Ovary (tissue), 10 donors: ENCODE measurements at places on chromosomes 3 and 15.

DNA sequence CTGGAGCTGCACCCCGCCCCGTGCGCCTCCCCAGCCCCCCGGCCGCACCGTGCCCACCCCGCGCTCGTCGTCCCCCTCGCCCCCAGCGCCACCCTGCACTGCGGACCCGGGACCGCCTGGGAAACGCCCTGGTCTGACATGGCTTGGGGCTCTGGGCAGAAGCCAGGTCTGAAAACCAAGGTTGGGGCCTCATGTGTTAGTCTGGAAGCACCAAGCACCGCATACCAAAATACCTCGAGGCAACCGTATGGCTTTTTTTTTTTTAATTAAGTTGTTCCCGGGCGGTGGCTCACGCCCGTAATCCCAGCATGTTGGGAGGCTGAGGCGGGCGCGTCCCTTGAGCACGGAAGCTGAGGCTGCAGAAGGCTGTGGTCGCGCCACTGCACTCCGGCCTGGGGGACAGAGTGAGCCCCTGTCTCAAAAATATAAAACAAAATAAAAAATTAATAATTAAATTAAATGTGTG lies 91.5 kb upstream of the CHD2 start:
- peak; percentile 77 for DNase-seq

GRCh38 chr15:48520376-48521155 lies 124.9 kb downstream of the FBN1 start:
- DNase-seq = no peak

GRCh38 chr3:100384733-100385525 lies 16.0 kb downstream of the TOMM70 start:
- DNase-seq = no peak

GRCh38 chr3:197028728-197029510 lies 698 bp downstream of the MELTF start:
- no peak for DNase-seq

DNA sequence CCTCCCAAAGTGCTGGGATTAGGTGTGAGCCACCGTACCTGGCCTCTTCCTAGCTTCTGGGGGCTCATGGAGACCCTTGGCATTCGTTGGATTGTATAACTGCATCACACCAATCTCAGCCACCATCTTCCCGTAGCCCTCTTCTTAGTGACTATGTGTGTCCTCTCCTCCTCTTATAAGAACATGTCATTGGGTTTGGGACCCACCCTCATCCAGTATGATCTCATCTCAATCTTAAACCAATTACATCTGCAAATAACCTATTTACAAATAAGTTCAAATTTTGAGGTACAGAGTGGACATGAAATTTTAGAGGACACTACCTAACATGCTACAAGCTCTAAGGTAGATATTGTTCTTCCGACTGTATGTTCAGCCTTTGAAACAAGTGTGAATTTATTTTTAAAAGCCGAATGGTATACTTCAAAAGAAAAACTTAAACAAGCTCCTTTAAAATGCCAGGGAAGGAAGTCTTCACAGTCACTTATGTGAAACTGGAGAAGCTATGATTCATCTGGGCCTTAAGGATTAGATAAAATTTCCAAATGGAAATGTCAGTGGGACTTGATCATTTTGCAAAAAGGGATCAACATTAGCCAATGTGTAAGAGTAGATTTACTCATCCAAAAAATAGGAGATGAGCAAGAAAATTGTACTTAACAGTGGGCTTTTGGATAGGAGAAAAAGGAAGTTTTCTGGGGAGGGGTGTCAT lies 225.7 kb downstream of the MEX3B start:
- no peak for DNase-seq
